Activated CD8-positive, alpha-beta T cell treated with anti-CD3 and anti-CD28 coated beads, Interleukin-2, amount 10 ng/mL, durations not matched to agents 7 days and 5 days (primary cell): ENCODE measurements at places on chromosomes 4 and X. TPM values are rescaled to one million over a fixed set of nuclear protein-coding genes. Genes with fewer than 3 reads are reported as not detected.
A peak's percentile ranks its signal among the peaks of the same experiment; 100 is the strongest.

DNA sequence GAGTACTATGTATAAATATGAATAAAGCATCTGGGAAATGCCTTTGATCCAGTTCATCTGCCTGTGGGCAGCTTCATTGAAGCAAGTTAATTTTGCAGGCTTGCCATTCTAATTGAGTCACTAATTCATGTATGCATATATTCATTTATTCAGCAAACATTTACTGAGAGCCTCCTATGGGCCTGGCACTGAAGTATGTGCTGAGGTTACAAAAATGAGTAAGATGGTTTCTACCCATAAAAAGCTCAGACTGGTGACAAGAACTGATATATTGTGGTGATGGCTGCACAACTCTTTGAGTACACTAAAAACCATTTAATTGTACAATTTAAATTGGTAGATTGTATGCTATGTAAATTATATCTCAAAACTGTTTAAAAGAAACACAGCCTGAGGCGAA lies 1.1 kb upstream of the MRPL1 start:
- no peak for DNase-seq

- no peak for DNase-seq
Observed at GRCh38 chrX:24837966-24838365, 144.2 kb downstream of the POLA1 start.

HHIP gene
- not detected for total RNA-seq

DNA sequence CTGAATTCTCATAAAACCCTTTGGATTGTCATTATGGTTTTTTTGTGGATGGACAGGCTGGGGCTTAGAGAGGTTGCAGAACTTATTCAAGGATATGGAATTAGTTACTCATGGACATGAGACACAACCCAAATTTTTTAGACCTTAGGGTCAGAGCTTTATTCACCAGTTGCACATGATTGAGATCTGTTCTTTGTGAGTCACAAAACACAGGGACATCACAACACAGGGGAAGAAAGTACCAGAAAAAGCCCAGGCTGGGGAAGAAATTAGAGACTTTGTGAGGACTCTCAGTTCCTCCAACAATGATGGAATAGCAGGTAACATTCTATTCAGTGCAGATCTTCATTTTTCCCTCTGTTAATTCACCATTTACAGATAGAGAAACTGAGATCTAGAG lies 602.4 kb upstream of the CPEB2 start:
- DNase-seq: no peak

- DNase-seq: peak; percentile 23
Observed at GRCh38 chrX:86148024-86148511, at the start of gene DACH2. DACH2 (plus strand) TSS chrX:86148451.

DNA sequence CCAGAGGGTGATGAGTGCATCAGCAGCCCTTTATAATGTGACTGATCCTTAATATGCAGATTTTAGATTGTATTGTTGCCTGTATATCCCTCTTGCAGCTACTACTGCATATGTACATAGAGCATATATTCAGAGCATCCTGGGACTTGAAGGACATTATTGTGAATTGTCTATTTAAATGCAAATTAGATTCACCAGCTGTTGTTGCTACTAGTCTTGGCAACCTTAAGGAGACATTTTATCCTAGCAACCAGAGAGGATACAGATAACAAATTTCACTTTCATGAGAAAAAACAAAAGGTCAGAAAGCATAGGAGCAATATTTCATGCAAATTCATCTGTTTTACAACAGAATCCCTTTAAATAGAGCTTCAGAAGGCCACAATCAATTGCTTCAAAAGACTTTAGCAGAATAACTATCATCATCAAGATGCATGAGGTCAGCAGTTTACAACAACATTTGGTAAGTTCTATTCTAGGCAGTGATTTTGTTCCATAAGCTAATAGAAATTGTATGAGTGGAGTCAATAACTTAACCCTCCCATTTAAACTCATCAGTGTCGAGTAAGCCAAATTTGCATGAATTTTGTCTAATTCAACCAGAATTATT lies 148.6 kb downstream of the GC start:
- DNase-seq: no peak

GRCh38 chrX:13440176-13440575 lies 120.3 kb upstream of the ATXN3L start:
- no peak for DNase-seq

GRCh38 chr4:139833151-139833910 lies 167.7 kb downstream of the MGST2 start:
- no peak for DNase-seq

DNA sequence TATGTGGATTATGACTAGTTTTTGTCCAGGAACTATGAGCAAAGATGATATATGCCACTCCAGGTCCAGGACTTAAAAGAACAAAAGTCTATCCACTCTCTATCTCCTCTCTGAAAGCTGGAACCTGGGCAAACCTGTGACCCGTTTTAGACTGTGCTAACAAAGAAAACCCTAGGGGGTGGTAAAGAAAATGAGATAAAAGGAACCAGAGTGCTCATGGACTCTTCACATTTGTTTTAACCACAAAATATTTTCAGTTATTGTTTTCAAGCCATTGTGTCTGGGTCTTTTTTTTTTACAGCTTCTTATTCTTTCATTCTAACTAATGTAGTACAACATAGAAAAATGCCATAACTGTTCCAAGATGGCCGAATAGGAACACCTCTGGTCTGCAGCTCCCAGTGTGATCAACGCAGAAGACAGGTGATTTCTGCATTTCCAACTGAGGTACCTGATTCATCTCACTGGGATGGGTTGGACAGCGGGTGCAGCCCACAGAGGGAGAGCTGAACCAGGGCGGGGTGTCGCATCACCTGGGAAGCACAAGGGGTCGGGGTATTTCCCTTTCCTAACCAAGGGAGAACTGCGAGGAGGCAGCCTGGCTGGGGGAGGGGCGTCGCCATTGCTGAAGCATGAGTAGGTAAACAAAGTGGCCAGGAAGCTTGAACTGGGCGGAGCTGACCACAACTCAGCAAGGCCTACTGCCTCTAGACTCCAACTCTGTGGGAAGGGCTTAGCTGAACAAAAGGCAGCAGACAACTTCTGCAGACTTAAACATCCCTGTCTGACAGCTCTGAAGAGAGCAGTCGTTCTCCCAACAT lies 45.1 kb downstream of the CHM start:
- peak; percentile 23 for DNase-seq

CRLF2 gene
- 1.4 TPM for total RNA-seq

GRCh38 chr4:76016393-76016792 lies 6.9 kb downstream of the CXCL10 start:
- DNase-seq: no peak

NOX1 gene
- total RNA-seq: not detected

DNA sequence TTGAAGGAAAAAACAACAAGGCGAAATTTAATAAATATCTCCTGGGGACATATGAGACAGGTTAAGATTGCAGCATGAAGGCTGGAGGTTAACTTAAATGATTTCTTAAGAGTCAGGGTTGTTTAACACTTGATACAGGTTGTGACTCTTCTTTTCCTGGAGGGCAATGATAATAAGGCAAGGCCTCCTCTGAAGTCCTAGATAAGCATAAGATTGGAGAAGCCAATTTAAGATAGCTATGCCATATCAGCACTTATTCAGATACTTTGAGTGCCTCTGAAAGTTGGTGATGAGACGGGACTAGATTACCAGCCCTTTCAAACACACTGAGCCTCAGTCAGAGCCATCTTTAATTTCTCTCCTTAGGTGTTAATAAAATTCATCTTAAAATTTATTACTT lies 350.8 kb downstream of the FBXO8 start:
- DNase-seq: no peak

ZDHHC15 gene
- not detected for total RNA-seq

DNA sequence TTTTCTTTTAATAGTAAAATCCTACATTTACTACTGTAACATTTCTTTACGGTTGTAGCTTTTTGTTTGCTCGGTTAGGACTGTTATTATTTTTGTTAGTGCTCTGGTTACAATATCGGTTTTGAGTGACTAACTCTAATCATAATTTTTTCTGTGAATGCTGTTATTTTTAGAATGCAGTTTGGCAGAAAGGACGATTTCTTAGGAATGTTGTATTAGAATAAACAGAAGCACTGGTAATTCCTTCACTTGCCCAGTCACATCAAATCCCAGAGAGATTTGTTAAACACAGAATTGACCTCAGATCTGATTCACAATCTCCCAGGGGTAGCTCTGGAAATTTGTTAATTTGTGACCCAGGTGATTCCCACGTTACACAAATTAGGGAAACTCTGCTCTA lies 21.7 kb downstream of the DDIT4L start:
- no peak for DNase-seq
